ENCODE measurements at places on chromosomes 5 and 9.
A peak's percentile ranks its signal among the peaks of the same experiment; 100 is the strongest.

DNA sequence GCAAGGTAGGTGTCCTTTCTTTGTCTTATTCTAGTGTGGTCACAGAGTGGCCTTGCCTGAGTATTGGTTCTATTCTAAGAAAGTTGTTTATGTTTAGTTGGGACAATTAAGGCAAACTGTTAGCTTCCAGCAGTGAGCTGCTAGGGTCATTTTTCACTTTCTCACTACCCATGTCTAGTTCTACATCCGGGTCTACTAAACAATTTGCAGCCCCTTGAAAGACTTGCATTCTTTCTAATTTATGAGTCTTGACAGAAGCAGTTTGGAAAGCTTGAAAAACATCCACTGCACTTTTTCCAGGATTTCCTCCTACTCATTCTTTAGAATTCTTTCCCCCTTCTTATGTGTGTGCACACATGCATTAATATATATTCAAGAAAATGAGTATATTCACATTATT is 892.2 kb upstream of the ACO1 start:
- no peaks in the 10 kb centered on the region for H3K4me1 ChIP-seq
- no peaks in the 10 kb centered on the region for H3K27me3 ChIP-seq
- H3K27ac ChIP-seq: no peak overlapping the region
- no peak for DNase-seq
- H3K36me3 ChIP-seq: no peaks in the 10 kb centered on the region

DNA sequence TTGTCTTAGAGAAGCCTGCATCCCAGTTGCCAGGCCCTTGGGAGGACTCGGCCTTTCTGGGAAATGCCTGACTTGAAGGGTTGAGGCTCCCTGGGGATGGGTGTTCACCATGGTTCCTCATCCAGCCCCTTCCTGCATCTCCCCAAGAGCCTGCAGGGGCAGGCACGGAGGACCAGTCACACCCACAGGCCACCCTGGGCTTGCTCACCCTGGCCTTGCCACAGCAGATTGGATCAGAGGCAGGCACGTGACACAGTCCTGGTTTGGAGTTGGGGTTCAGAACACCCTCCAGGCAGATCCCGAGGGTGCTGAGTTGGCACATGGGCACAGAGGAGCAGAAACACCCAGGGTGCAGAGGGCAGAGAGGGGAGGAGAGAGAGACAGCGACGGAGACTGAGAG is 286.1 kb downstream of the PBX3 start:
- H3K4me1 ChIP-seq: no peaks in the 10 kb centered on the region
- no peak overlapping the region for H3K4me3 ChIP-seq
- no peak overlapping the region for H3K27ac ChIP-seq
- no peaks in the 10 kb centered on the region for H3K36me3 ChIP-seq

- no peaks in the 10 kb centered on the region for H3K27me3 ChIP-seq
- peak overlapping the region; percentile 69 for H3K4me3 ChIP-seq
- peaks cover 76% of the 10 kb centered on the region for H3K4me1 ChIP-seq
- H3K27ac ChIP-seq: peak overlapping the region; percentile 97
- peaks cover 25% of the 10 kb centered on the region for H3K36me3 ChIP-seq
- peak; percentile 44 for DNase-seq
These were observed 30.0 kb downstream of the RAPGEF1 start for GRCh38 chr9:131709771-131710431.

- H3K36me3 ChIP-seq: no peaks in the 10 kb centered on the region
- peaks cover 26% of the 10 kb centered on the region for H3K27me3 ChIP-seq
- no peak overlapping the region for H3K27ac ChIP-seq
- DNase-seq: no peak
- H3K4me3 ChIP-seq: peak overlapping the region; percentile 73
These were observed 15.9 kb upstream of the SYNPO start for GRCh38 chr5:150624334-150625163.

- no peaks in the 10 kb centered on the region for H3K27me3 ChIP-seq
- no peak overlapping the region for H3K4me3 ChIP-seq
- H3K27ac ChIP-seq: peak overlapping the region; percentile 29
- H3K36me3 ChIP-seq: peaks cover 4% of the 10 kb centered on the region
- peaks cover 13% of the 10 kb centered on the region for H3K4me1 ChIP-seq
These were observed 38.9 kb downstream of the BICD2 start for GRCh38 chr9:92725766-92726165.

GRCh38 chr9:121878271-121878822 is 214.8 kb downstream of the TTLL11 start:
- H3K4me1 ChIP-seq: no peaks in the 10 kb centered on the region
- H3K36me3 ChIP-seq: no peaks in the 10 kb centered on the region
- DNase-seq: no peak
- peaks cover 7% of the 10 kb centered on the region for H3K27me3 ChIP-seq
- no peak overlapping the region for H3K4me3 ChIP-seq
- no peak overlapping the region for H3K27ac ChIP-seq

Data from activated T-helper 1 cell treated with anti-CD3 and anti-CD28 coated beads, Interleukin-12 subunit alpha, Interleukin-12 subunit beta, Interleukin-2, Interleukin-4 antibody, amounts not matched to agents 30 ng/mL and 10 ng/mL and 1 ng/mL, durations not matched to agents 14 hours and 24 hours and 36 hours (primary cell).